Posterior cingulate gyrus (tissue), 11 donors: ENCODE measurements at places on chromosomes 7 and 10.

DNA sequence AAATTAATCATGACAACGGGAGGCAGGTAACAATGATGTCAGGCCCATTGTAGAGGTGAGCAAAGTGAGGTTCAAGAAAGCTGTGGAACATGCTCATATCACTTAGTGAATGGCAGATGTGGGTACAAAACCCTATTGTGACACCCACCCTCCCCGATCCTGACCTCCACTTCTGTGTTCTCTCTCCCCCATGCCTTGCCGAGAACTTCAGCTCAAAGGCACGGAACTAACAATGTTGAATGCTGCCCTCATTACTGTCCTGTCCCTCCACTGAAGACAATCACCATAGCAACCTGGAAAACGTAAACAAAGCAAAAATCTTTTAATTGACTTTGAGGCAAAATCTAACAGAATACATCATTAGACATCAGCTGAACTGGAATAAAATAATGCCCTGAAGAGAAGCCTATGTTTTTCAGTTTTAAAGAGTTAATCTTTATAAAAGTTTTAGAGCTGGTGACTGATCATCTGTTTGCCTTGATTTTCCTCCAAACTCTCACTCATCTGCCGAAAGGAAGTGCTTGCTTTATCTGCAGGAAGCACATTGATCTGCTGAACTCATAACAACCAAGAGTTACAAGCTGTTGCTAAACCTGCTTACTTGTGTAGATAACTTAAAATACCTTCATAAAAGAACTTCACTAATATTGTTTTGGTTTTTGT lies 133.6 kb downstream of the CUBN start:
- no peak for DNase-seq

DNA sequence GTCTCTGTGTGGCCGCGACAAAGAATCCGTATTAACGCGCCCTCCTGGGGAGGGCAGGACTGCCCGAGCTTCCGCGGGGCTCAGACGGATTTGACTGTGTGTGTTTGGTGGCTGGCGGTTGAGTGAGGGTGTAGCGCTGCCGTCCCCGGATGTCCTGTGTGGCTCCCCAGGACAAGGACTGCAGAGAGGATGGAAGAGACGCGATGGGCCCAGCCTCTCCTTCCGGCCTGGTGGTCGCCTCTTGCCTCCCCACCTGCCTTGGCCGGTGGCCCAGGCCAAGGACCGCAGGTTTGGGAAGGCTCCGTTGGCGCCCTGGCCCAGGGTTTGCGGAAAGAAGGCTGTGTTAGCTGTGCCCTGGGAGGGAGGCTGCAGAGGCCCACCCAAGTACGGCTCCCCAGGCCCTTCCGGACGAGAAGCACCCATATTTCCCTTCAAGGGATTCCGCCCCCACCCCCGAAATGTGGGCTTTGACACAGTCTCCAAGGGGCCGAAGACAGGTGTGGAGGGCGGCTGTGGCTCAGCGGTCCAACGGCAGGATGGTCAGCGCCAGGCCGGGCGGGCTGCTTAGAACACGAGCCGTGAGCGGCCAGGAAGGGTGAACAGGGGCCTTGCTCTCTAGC lies 2.3 kb downstream of the UNCX start:
- no peak for DNase-seq

- DNase-seq: no peak
Measured at GRCh38 chr7:107471292-107472070, 1.6 kb downstream of the GPR22 start.

- DNase-seq: no peak
Measured at GRCh38 chr7:76049295-76049694, 1.4 kb downstream of the MDH2 start.

DNA sequence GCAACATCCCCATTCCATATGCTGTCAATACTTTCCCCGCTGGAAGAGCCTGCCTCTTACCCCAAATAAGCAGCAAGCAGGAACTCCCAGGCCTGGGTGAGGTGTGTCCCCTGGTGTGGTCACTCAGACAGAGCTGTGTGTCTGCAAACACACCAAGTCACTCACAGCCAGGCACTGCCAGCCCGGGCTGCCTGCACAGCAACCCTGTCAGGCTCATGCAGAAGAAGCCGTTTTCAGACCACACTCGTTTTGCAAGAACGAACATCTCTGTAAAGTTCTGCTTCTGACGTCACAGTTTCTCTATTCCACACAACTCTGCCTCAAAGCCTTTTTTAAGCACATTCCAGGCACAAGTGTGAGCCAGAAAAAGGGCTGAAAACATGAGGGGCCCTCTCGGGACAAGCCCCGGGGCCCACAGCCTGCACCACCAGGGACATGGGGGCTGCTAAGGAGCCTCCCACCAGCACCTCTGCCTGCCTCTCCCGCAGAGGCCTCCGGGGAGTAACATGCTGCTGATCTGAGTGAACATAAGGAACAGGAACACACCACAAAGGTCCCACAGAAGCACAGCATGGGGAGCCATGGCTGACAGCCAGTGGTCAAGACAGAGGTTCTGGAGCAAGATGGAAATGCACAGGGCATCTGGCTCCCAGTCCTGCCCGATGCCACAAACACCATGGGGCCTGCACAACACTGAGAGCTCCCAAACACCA lies 11.4 kb downstream of the PTPRN2 start:
- no peak for DNase-seq
